PC-9 (cell line): ENCODE measurements at places on chromosomes 7 and 10. TPM values are rescaled to one million over a fixed set of nuclear protein-coding genes. Genes with fewer than 3 reads are reported as not detected.

GRCh38 chr7:140512317-140513000 lies 33.2 kb upstream of the MKRN1 start:
- H3K27ac ChIP-seq: peak overlapping the region; percentile 40
- peaks cover 26% of the 10 kb centered on the region for H3K4me1 ChIP-seq
- DNase-seq: peak; percentile 89
- no peak overlapping the region; the same call in 1 of the 2 replicates for H3K4me3 ChIP-seq
- no peaks in the 10 kb centered on the region for H3K27me3 ChIP-seq
- H3K36me3 ChIP-seq: no peaks in the 10 kb centered on the region

Gene ALOX5
- 66.5 and 86.8 TPM in 2 replicates for total RNA-seq

Gene HYAL4
- total RNA-seq: not detected in 2 replicates

DNA sequence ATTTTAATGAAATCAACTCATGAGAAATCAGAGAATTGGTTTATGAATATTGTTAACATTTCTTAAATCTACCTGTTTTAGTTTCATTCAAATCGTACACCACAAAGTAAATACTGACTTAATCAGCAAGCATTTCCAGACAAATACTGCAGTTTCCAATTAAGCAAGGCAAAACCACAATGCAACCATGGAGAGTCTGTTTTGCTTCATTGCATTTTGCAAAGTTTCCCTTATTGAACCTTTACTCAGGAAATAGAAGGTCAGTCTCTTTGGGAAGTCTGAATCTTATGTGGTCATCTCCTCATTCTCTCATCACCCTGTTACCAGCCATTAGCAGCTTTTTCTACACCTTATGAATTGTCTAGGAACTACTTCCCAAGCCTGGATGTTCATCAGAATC lies 400.5 kb downstream of the IPMK start:
- no peaks in the 10 kb centered on the region for H3K27me3 ChIP-seq
- H3K4me3 ChIP-seq: no peak overlapping the region
- no peak for DNase-seq
- H3K36me3 ChIP-seq: no peaks in the 10 kb centered on the region

- H3K27me3 ChIP-seq: peaks cover 41% of the 10 kb centered on the region
- no peak overlapping the region for H3K4me3 ChIP-seq
- no peak overlapping the region for H3K27ac ChIP-seq
- DNase-seq: no peak
These were observed 683 bp downstream of the CHAT start for GRCh38 chr10:49614242-49615198.

- H3K4me3 ChIP-seq: no peak overlapping the region
- no peak overlapping the region for H3K27ac ChIP-seq
- no peak for DNase-seq
These were observed 46.4 kb downstream of the DENND2A start for GRCh38 chr7:140594131-140594691.

DNA sequence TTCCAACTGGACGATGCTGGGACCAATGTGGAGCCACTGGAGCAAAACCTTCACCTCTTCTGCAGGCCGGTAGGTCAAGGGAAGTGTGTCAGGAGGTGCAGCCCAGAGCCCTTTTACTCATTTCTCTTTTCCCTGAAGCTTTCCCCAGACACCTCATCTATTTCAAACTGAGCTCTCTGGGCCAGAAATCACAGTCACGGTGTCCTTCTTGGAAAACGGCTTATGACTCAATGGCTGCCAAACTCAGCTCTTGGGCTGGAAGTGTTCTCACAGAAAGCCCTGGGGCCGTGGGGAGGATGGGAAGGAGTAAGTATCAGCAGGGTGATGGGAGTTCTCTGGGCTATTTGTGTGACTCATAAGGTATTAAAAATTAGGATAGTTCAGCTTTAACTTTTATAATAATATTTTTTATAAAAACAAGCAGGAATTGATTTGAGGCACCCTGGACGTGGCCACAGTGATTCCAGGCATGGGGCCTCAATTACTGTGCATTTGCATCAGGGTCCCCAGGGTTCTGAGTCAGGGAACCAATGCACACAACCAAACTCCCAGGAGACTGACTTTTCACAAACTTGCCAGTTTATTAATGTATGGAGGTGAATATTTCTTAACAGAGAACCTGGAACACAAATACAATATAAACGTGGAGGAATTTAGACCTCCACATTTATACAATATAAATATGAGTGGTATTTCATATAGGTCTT lies 187.4 kb upstream of the TMEM72 start:
- no peaks in the 10 kb centered on the region for H3K36me3 ChIP-seq
- DNase-seq: no peak
- no peaks in the 10 kb centered on the region for H3K4me1 ChIP-seq
- H3K4me3 ChIP-seq: no peak overlapping the region
- no peaks in the 10 kb centered on the region for H3K27me3 ChIP-seq

Gene PLAC9
- total RNA-seq: 2.1 TPM in 1 of 2 replicates, not detected in the other

- no peak overlapping the region for H3K4me3 ChIP-seq
- H3K27me3 ChIP-seq: peaks cover 55% of the 10 kb centered on the region
- no peak for DNase-seq
- no peaks in the 10 kb centered on the region for H3K36me3 ChIP-seq
- H3K27ac ChIP-seq: no peak overlapping the region
These were observed 26.5 kb downstream of the KNDC1 start for GRCh38 chr10:133186416-133187090.

DNA sequence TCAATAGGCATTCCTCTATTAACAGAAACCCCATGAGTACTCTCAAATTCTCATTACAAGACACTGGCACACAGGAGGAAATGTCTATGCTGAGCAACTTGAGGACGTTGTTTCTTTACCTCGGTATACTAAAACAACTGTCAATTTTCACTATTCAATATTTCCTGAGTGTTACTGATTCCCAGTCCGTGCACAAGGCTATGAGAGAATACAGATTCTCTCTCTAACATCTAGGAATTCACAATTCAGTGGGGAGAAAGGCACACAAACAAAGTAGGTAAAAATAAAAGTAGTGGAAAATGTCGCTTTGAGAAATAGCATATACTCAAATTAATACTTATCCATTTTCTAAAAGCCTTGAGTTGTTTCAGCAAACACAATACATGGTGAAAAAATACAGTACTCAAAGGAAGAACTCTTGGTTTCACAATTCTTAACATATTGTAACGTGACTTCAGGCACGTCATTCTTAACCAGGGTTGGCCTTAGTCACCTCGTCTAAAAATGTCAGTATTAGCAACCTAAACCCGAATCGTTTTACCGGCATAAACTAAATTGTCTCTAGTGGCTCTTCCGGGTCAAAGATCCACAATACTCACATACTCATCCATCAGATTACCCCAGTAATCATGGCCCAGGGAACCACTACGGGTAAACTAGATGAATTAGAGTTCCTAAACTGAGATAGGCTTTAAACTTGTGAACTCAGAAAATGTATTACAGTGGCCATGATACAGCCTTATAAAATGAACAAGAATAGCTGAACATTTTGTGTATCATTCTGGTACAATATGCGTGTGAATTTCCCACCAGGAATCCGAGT lies 1.5 kb downstream of the IPMK start:
- DNase-seq: peak; percentile 70
- H3K27ac ChIP-seq: peak overlapping the region; percentile 65

GRCh38 chr7:20642166-20642565 lies 26.7 kb downstream of the ABCB5 start:
- no peaks in the 10 kb centered on the region for H3K36me3 ChIP-seq
- no peaks in the 10 kb centered on the region for H3K27me3 ChIP-seq
- no peak overlapping the region for H3K27ac ChIP-seq
- no peak for DNase-seq
- no peaks in the 10 kb centered on the region for H3K4me1 ChIP-seq

Gene LRRN3
- not detected in 2 replicates for total RNA-seq

- no peak overlapping the region for H3K4me3 ChIP-seq
- DNase-seq: no peak
- no peaks in the 10 kb centered on the region for H3K36me3 ChIP-seq
These were observed 271.9 kb downstream of the LRMDA start for GRCh38 chr10:75703191-75703854.

Gene IDI2
- total RNA-seq: not detected in 2 replicates

Gene BTBD16
- 0.28 and 0.37 TPM in 2 replicates for total RNA-seq

Gene GTF2IRD2
- total RNA-seq: 15.6 and 18.3 TPM in 2 replicates

DNA sequence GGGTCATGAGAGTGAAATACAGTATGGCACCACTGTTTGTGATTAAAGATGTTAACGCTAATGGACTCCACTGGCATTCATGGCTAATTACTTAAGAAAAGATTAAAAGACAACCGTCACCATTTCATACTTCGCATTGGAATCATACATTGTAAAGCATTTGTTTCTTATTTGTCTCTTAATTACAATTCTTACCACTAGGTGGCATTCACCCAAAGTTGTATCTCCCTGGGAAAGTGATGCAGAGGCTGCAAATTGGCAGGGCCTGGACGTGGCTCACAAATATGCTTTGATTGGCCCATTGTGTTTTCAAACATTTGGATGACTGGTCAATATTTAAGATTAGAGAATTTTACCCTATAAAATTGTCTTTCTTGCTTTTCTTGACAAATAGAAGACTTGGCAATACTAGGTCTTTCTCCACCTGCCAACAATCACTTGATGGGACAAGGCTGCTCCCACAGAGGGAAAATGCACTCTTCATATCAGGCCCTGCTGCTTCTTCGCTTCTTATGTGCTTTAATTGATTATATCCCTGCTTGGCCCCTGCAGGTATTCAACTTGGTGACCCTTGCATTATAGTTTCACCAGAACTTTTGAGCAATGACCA lies 72.1 kb upstream of the STARD3NL start:
- no peaks in the 10 kb centered on the region for H3K4me1 ChIP-seq
- H3K27ac ChIP-seq: no peak overlapping the region
- peaks cover 18% of the 10 kb centered on the region; the same call in 1 of the 2 replicates for H3K27me3 ChIP-seq
- H3K4me3 ChIP-seq: no peak overlapping the region

- H3K4me3 ChIP-seq: no peak overlapping the region
- H3K36me3 ChIP-seq: no peaks in the 10 kb centered on the region
- no peak overlapping the region for H3K27ac ChIP-seq
- H3K4me1 ChIP-seq: no peaks in the 10 kb centered on the region
These were observed 28.4 kb upstream of the PFKFB3 start for GRCh38 chr10:6174201-6174874.

Gene LRRC17
- total RNA-seq: not detected in 2 replicates

Gene SLC16A12
- 0.65 and 0.74 TPM in 2 replicates for total RNA-seq

GRCh38 chr10:69246581-69247312 lies 26.6 kb downstream of the HKDC1 start:
- H3K27ac ChIP-seq: no peak overlapping the region
- H3K27me3 ChIP-seq: no peaks in the 10 kb centered on the region
- peaks cover 82% of the 10 kb centered on the region for H3K36me3 ChIP-seq
- H3K4me3 ChIP-seq: no peak overlapping the region
- DNase-seq: no peak
- no peaks in the 10 kb centered on the region for H3K4me1 ChIP-seq

Gene SPDYE2
- not detected in 2 replicates for total RNA-seq

Gene MYPN
- 3.9 and 4.1 TPM in 2 replicates for total RNA-seq

Gene SLC13A4
- not detected in 2 replicates for total RNA-seq

Gene VSTM2A
- not detected in 2 replicates for total RNA-seq

Gene ATG9B
- total RNA-seq: 9.7 and 13.7 TPM in 2 replicates

Gene CPN1
- total RNA-seq: not detected in 2 replicates

- H3K4me3 ChIP-seq: no peak overlapping the region
- H3K36me3 ChIP-seq: no peaks in the 10 kb centered on the region
- no peak for DNase-seq
- H3K27me3 ChIP-seq: peaks cover 14% of the 10 kb centered on the region; the same call in 1 of the 2 replicates
These were observed 129.4 kb downstream of the WDR11 start for GRCh38 chr10:120980279-120981255.

DNA sequence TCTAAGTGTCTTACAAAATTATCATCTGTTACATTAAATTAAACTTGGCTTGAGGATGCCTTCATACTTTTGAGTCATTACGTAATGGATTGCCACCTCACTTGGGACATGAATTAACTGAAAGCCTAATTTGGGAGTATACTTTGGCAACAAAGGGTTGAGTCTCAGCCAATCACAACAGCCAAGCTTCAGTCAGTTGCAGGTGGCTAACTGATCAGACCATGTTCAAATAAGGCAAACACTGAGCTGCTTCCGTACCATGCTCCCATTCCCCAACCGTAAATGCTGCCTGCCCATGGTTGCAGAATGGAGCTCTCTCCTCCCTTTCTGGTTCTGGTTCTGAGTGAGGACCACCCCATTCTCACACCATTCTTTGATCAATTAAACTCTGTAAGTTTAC lies 92.9 kb upstream of the STK17A start:
- no peak overlapping the region for H3K27ac ChIP-seq
- peaks cover 57% of the 10 kb centered on the region for H3K27me3 ChIP-seq
- no peak overlapping the region for H3K4me3 ChIP-seq
- no peaks in the 10 kb centered on the region for H3K36me3 ChIP-seq
- no peak for DNase-seq
- no peaks in the 10 kb centered on the region for H3K4me1 ChIP-seq

- H3K27ac ChIP-seq: no peak overlapping the region
- H3K36me3 ChIP-seq: no peaks in the 10 kb centered on the region
- no peak overlapping the region for H3K4me3 ChIP-seq
- no peaks in the 10 kb centered on the region for H3K27me3 ChIP-seq
These were observed 37.3 kb downstream of the SLC16A9 start for GRCh38 chr10:59672150-59672875.

Gene ANXA8L1
- 185 and 247 TPM in 2 replicates for total RNA-seq

Gene C10orf67
- total RNA-seq: 1.2 and 1.3 TPM in 2 replicates

Gene HDAC9
- total RNA-seq: 14.7 TPM in 2 replicates

DNA sequence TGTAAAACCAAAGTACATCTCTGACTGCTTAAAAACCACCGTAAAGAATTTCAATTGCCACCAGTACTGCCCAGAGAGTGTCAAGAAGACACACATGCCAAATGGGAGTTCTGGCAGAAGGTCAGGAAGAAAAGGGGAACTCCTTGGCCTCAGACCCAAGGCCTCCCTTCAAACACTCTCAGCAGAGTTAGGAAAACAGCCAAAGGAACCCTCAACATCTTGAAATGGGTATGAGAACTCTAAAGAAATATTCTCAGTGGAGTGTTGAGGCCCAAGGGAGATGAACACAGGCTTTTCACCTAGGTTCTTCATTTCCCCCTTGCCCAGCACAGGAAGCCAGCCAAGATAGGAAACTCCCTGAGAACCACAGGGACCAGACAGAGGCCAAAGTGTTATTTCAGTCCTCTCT lies 96.1 kb upstream of the ASAH2 start:
- no peaks in the 10 kb centered on the region for H3K27me3 ChIP-seq
- H3K4me3 ChIP-seq: no peak overlapping the region
- H3K4me1 ChIP-seq: no peaks in the 10 kb centered on the region
- no peak for DNase-seq
- H3K36me3 ChIP-seq: peaks cover 35% of the 10 kb centered on the region

GRCh38 chr10:74977913-74978847 lies 133.3 kb upstream of the SAMD8 start:
- no peaks in the 10 kb centered on the region for H3K27me3 ChIP-seq
- H3K36me3 ChIP-seq: peaks cover 12% of the 10 kb centered on the region; the same call in 1 of the 2 replicates
- no peaks in the 10 kb centered on the region for H3K4me1 ChIP-seq

Gene ERCC6
- total RNA-seq: 47.1 and 49.7 TPM in 2 replicates

DNA sequence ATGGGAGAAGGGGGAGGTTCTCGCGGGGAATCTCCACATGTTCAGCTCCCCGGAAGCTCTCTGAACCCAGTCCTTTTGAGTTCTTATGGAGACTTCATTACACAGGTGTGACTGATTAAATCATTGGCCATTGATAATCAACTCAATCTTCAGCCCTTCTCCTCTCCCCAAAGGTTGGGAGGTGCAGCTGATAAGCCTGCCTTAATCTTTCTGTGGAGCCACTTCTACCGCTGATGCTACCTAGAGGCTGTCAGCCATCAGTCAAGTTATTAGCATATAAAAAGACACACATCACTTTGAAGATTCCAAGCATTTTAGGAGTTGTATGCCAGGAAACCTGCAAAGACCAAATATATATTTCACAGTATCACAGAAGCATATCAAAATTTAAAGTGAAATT lies 91.7 kb downstream of the MARCHF5 start:
- no peak overlapping the region for H3K4me3 ChIP-seq
- no peaks in the 10 kb centered on the region for H3K4me1 ChIP-seq
- no peak overlapping the region for H3K27ac ChIP-seq
- no peaks in the 10 kb centered on the region for H3K36me3 ChIP-seq
- H3K27me3 ChIP-seq: no peaks in the 10 kb centered on the region

Gene STEAP1
- 6.3 and 6.5 TPM in 2 replicates for total RNA-seq
